Activated CD4-positive, alpha-beta T cell treated with anti-CD3 and anti-CD28 coated beads for 1 hour (primary cell): ENCODE measurements at places on chromosomes 2 and 18.

GRCh38 chr2:174438146-174438886 lies 42.8 kb downstream of the SCRN3 start:
- DNase-seq = no peak

GRCh38 chr2:19864381-19864780 lies 37.4 kb downstream of the TTC32 start:
- no peak for DNase-seq

DNA sequence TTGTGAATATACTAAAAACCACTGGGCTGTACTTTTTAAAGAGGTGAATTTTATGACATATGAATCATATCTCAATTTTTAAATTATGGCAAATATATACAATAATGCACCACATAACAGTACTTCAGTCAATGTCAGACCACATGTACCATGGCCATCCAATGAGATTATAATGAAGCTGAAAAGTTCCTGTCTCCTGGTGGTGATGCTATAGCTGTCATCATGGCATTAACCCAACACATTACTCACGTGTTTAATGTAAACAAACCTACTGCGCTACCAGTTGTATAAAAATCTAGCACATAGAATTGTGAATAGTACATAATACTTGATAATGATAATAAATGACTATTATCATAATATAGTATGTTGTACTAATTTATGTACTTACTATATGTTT lies 77.6 kb upstream of the ID2 start:
- no peak for DNase-seq

DNA sequence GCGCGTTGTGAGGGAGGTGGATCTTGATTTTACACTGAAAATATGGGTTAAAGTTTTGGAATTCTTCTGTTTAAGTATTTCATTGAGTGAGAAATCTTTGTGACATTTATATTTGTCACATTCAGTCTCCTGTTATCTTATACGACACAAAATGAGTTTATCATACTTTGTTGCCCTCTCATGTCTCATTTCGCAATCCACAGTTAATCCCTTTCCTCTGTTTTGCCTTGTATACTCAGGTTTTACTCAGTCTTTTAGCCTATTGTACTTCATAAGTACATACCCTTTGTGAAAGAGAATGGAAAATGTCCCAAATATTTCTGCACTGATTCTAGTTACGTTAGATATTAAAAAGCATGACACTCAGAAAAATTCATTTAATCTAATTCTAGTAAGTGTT lies 142.7 kb downstream of the ATP9B start:
- no peak for DNase-seq

- DNase-seq = no peak
Measured at GRCh38 chr2:28643327-28643726, 108.3 kb upstream of the PPP1CB start.

- DNase-seq = no peak
Measured at GRCh38 chr18:48049757-48050156, 119.3 kb upstream of the SMAD2 start.

DNA sequence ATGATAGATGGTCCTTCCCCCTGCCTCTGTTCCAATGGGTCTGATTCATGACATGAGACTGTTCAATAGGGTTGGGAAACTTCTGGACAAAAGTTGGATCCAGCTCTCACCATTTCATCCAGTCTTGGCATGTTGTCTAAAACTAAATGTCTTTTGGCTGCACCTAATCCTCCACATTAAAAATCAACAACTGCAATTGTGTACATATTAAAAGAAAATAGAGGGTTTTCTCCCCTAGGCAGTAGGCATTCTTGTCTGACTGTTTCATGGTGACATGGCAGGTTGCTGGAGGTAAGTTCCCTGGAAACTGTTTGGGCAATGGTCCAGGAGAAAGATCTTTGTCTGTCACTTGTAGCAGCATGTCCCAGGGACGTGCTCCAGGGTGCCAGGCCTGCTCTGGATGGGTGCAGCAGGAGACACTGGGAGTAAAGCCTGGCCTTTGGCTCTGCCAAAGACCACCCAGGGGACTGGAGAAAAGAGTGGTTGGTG lies 135.8 kb downstream of the TCF4 start:
- DNase-seq = no peak

DNA sequence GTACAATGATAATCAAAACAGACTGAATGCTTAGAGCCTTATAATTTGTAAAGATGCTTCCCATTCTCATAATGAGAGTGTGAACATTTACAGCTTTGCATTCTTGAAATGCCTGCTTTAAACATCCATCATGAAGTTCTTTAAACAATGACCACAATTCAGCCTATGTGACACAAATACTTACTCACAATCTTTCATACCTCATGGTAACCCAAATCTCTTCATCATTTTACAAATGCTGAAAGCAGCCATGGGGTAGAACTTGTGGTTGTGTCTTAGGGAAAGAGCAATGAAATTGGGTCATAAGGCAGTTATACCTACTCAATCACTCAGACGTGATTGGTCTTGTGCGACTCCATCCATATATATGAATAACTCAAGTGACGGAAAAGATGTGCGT lies 140.7 kb downstream of the RND3 start:
- DNase-seq = no peak

GRCh38 chr2:124283096-124283495 lies 258.0 kb downstream of the CNTNAP5 start:
- no peak for DNase-seq

DNA sequence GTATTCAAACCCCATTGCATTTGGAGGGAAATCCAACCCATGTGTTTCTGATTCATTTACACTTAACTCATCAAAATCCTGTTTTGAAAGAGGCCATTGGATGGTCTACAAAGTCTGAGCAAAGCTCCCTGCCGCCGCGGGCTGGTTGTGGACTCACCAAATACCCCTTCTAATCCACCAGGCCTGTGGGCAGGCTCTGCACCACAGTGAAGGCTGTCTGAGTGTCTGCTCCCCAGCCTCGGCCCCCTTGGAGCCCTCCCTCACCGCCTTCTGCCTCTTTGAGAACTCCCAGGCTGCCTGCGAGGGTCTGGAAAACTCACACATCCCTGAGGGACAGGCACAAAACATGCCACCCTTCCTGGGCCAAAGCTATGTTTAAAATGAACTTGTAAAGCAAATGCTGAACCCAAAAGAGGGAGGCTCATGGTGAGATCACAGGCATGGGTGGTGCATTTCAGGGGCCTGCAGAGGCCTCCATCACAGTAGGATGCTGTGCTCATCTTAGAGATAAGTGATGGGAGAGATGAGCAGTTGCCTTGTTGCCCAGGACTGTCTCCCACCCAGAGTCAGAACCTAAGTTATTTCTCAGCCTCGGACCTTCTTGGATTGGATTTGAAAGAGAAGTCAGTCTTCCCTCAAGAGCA lies 225.0 kb downstream of the CYP26B1 start:
- DNase-seq = no peak

DNA sequence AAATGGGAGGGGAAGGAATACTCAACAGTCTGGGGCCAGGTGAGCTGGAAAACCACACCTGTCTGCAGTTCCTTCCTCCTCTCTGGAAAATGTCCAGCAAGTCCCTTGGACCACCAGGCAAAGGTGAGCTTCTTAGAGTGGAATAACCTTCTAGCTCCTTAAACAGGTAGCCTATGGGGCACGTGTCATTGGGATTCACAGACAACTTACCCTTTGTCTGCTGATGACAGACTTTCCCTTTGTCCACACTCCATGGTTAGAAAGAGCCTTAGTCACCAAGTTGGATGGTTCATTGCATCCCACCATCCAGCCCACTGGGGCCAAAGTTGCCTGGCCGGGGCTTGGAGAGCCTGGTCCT lies 98.0 kb upstream of the ITGA6 start:
- no peak for DNase-seq

DNA sequence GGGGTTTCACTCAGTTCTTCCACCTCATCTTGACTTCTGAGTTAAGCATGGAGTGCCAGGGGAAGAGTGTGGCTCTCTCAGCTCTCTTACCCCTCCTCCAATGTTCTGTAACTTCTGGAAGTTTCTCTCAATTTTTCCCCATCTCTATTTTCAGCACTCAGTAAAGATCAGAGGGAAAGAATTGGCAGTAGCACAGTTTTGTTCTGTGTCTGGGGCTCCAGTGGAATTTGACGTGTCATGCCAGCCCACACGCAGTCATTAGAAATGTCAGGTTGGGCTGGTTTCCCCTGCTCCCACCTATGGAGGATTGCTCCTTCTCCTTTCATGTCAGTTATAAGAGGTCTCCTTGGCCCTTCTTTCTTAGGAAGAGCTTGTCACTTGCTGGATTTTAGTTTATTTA lies 104.6 kb upstream of the COL3A1 start:
- DNase-seq = no peak

GRCh38 chr2:101357376-101357775 lies 29.9 kb downstream of the CREG2 start:
- DNase-seq = no peak

DNA sequence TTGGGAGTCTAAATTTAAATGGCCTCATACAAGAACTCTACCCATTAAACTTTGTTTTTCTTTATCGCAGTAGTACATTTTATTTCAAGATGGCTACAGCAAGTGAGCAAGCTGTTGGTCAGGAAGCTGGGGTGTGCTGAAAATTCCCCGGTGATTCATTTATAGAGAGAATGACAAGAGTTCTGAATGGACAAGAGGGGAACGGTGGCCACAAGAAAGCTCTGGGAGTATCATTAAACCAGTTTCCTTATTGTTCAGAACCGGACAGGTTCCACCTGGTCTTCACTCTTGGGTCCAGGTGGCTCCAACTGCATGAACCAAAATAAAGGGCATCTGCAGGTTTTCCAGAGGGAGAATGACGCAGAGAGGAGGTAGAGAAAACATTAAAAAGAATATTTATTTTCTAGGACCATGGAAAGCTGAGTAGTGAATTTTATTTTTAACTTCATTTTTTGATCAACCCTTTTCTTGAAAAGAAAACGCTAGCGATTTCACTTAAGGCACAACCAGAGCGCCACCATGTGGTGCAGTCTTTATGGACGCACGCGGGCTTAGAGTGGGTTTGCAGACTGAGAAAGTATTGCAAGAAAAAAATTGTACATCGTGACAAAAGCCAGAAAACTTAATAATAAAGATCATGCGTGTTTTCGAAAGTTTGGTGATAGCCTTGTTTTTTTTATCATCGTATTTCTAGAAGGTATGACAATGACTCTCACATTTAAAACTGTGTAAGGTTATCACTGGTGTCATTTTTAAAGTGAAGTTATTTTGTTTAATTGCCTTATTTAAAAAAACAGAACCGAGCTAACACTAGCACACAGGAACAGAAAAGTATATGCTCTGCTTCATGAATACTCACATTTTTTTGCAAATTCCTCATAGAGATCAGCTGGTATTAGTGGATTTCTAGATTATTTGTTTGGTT lies 97.9 kb upstream of the NOL4 start:
- no peak for DNase-seq

DNA sequence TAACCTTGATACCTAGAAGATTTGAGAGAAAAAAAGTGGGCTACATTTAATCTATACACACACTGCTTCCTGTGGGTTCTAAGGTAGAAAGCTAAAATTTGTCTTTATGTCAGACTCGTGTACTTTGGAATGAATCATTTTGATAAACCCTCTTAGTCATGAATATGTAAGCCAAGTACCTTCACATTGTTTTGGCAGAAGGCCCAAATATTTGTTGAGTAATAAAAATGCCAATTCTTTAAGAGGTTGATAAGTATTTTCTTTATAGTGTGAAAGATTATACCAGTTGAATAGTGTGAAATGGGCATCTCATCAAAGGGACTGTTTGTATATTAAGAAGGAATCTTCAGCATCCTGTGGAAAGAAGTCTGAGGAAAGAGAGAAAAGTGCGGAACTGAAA lies 1464.7 kb upstream of the ZEB2 start:
- no peak for DNase-seq

DNA sequence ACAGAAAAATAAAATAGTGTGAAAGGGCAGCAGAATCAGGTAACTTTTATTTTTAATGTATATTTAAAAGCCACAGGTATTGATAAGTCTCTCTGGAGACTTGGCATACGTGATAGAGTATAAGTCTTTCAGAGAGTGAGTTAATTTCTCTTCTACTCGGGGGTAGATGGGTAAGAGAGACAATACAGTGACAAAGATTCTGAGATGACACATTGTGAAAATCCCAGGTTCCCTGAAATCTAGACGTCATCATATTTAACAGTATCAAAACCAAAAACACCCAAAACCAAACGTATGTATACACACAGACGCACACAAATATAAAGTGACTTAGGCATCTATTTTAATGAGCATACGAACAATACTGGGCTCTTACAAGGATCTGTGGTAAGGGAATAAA lies 33.3 kb downstream of the NIF3L1 start:
- no peak for DNase-seq

GRCh38 chr2:108531674-108532055 lies 2.6 kb upstream of the LIMS1 start:
- no peak for DNase-seq

DNA sequence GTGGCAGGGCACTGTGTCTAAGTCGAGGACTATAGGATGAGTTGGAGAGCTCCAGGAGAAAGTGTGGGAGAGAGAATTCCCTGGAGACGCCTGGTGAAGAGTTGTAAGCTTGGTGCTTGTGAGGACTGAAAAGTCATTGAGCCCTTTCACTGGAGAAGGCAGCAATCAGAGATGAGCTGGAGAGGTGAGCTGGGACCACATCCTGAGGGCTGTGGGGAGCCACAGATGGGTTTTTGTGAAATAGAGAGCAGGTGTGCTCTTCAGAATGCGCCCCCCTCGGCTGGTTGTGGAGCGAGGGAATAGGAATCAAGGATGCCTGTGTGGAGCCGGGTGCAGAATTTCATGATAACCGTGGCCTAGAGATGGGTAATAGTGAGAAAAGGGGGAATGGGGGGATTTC lies 224.3 kb downstream of the KLHL29 start:
- DNase-seq = no peak

GRCh38 chr2:239882331-239882732 lies 142.8 kb downstream of the NDUFA10 start:
- peak; percentile 28 for DNase-seq

DNA sequence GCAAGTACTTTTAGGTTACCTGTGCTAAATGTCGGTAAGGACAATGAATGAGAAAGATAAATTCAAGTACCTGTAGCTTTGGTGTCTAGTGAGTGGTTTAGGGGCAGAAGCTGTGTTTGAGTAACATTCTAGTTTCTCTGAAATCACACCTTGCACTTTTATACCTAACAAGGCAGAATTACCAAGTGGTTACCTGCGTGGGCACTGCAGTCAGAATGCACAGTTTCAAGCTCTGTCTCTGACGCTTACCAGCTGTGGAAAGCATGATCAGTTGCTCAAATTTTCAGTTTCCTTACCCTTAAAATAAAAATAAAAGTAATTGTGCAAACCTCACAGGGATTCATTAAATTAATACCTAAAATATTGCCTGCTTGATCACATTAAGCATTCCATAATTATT lies 846.9 kb upstream of the VRK2 start:
- DNase-seq = no peak

DNA sequence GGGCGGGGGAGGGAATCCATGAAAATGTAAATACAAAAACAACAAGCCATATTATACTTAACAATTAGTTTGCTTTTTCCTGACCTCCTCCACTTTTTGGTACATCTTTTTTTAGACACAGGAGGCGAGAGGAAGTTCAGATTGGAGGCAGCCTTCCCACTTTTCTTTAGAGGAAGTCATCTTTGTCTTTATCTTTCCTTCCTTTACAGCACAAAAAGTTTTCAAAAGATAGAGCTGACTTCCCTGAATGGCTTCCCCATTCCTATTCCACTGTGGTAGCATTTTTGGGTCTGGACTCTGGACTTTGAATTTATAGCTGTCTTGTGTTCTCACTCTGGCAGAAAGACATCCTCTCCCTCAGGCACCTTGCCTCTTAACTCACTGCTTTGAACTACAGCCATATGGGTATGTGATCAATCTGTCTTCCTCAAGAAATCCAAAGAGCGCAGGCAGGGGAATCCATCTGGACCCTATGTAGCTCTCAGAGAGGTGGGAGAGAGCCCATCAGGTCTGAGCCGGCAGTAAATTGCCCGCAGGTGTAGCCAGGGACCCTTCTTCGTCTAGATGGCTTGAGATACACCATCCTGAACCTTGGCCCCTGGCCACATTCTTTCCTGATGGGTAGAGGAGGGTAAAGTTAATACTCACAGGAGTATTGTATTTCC lies 101.9 kb downstream of the AQP4 start:
- no peak for DNase-seq
